Stimulated activated naive CD4-positive, alpha-beta T cell (primary cell): ENCODE measurements at places on chromosomes 7 and 10.

DNA sequence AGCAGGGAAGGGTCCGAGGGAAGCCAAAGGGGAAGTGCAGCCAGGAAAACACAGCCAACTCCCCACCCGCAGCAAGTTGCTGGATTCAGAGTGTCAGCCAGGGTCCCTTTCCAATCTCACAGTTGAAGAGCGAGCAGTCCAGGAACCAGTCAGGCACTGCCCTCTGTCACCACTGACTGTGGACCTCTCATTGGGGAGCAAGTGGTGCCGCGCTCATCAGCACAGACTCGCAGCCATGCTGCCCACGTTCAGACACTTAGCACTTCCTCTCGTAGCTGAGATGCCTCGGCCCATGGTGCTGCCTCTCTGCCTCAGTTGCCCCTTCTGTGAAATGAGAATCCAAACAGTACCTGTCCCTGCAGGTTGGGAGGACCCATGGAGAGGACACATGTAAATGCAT is 123.6 kb upstream of the CHST15 start:
- no peak for DNase-seq

GRCh38 chr10:11168423-11169090 is 150.9 kb downstream of the CELF2 start:
- DNase-seq = no peak

DNA sequence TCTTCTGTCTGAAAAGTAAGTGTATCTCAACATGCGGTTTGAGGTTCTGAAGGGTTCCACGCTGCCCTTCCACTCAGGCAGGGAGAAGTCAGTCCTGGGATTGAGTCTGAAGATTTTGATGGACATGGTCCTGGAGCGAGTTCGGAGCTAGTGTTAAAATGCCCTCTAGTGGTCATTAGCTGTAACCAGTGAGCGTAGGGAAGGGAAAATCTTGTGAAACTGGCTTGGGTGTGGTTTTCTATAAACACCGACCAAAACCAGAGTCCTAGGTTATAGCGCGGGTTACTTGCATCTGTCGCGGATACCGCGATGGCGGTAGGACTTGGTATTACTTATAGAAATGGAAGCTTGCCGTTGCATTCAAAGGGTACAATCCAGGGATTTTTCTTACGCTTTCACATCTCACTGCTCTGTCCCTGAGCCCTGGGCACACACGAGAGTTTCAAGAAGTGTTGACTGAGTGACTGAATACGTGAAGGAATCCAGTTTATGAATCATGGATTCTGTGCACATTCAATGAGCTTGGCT is 348.2 kb upstream of the C7orf33 start:
- no peak for DNase-seq

DNA sequence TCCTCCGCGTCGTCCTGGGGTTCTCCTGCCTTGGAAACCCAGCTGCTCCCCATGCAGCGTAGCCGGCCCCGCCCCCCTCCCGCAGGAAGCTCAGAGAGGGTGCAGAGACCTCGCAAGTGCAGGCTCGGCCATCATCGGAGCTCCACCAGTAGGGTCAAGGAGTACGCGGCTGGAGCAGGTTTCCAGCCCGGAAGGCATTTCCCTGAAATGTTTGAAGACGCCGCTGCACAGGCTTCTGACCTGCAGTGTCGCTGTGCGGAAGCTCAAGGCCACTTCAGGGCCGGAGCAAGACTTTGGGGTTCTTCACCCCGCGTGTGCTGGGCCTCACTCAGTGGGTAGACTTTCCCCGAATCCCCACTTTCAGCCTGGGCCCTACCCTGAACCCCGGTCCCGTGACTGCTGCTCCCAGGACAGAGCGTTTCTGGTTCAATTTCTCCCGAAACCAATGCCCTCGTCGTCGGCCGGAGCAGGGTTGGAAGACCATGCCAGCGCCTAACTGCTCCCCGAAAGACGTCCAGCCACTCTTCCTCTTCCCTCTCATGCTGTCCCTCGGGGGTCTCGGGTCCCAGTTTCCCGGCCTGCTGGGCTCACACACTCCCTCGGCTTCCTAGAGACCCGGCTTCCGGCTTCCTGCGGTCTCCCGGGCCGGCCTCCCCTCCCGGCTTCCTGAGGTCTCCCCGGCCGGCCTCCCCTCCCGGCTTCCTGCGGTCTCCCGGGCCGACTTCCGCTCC is 52.1 kb downstream of the INSIG1 start:
- no peak for DNase-seq

DNA sequence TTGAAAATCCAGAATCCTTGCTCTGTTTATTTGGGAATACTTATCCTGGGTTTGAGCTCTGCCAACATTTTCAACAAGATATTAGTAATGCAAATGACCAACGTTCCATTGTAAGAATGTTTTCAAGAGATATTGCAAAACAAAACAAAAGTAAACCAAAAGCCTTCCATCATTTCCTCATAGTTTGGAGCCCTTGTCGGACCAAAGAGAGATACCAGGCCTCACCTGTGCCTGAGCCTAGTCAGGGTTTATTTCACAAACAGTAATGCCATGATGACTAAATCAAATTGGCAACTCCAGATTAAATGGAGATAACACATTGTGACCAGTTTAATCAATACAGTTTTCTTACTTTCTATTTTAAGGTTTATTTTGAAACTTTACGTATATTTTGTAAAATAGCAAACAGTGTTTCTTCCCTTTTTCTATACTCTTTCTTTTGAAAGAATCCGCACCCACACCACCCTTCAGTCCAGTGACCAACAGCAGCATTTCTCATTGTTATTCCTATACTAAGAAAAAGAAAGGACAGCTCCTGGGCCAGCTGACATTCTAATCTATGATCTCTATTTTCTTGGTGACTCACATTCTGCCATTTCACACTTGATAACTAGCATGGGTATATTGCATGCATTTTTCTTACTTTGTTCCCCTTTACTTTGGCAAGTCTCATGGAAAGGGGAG is 168.5 kb upstream of the MEOX2 start:
- no peak for DNase-seq

DNA sequence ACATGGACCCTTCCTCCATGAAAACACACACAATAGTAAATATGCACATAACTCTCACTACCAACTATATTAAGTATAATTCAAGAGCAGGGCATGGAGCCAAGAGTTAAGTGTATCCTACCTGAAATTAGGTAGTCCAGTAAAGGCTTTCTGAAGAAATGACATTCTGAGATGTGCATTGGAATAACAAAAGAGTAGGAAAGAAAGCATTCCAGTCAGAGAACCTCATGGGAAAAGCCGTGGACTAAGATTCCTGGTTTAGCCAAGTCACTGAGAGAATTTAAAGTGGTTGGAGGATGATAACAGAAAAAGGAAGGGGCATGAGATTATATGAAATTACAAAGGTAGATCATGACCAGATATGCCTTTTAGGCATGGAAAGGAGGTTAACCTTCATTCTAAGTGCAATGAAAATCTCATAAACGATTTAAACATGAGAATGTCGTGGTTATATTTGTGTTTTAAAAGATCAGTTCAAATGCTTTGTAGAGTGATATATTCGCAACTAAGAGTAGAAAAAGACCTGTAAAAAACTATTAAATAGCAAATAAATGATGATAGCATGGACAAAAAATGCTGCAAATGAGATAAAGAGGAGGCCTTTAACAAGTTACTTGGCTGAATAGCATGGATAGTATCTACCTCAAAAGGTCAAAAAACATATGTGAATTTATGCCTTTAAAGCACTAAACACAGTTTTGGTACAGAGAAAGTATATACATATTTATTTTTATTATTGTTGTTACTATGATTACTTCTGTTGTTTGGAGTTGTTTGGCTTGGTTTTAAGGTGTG is 767.4 kb upstream of the GHITM start:
- DNase-seq = no peak

DNA sequence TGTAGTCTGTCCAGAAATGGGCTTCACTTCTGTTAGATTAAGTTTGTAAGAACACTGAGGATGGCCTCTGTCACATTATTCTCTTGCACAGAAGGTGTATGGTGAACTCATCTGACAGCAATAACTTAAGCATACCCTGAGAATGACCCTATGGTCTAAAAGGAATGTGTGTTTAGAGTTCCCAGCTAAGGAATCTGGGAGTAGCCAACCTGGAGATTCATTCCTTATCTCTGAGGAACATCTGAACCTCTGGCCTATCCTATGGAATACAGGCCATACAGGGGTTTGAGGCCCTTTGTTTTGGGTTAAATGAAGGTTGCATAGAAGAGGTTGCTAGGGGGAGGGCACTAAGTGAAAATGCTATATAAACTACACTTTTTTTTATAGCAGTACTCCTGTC is 41.4 kb downstream of the LAMB4 start:
- DNase-seq = no peak

DNA sequence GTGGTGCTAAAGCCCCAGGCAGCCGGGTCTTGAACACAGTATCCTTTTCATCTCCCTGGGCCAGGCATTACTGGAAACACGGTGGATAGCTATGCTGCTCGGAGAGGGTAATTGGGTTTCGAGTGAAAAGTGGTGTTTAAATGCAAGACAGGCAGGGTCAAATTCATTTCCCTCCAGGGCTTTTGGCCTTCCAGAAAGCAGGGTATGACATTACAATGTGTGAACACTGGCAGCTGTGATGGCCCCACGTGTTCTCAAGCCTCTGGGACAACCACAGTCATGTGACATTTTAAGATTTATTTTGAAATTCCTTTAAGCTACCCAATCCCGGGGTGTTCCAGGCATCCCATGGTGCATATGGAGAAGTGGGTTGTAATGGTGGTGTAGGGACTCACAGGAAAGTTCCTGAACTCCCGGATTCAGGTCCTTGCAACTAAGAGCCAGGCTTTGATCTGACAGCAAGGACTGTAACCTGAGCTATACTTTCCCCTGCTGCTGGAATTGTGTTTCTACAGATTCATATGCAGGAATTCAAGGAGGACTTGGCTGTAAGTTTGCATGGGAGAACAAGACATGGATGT is 46.8 kb downstream of the INSYN2A start:
- DNase-seq = no peak

DNA sequence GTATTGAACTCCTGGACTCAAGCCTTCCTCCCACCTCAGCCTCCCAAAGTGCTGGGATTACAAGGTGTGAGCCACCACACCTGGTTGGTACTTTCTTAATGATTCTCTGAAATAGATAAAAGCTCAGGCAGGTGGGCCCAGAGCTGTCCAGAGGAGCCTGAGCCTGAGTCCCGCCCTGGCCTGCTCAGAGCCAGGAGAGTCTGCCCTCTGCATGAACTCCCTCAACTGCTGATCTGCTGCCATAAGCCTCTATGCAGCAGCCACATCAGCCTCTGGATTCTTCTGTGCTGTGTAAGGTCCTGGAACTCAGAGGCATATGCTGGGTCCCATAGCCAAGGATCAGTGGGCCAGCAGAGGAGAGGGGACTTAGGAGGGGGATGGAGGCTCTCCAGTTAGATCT is 23.1 kb upstream of the DDIT4 start:
- DNase-seq = no peak

GRCh38 chr7:127628445-127628844 is 10.5 kb upstream of the PAX4 start:
- no peak for DNase-seq

DNA sequence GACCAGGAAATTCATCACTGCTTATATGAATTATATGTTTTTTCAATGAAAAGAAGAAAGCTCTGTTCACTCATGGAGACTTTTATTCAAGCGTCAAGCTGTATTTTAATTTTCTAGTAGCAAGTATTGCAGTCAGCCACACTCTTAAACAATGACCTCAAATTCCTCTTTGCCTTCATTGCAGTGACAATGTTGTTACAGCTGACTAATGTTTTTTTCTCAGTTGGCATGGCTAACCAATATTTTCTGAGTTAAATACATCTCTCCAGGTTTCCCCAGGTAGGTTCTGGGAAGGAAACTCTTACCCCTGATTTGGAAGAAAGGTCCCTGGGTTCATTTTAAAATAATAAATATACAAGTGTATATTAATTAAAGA is 241.5 kb downstream of the WDR11 start:
- no peak for DNase-seq

DNA sequence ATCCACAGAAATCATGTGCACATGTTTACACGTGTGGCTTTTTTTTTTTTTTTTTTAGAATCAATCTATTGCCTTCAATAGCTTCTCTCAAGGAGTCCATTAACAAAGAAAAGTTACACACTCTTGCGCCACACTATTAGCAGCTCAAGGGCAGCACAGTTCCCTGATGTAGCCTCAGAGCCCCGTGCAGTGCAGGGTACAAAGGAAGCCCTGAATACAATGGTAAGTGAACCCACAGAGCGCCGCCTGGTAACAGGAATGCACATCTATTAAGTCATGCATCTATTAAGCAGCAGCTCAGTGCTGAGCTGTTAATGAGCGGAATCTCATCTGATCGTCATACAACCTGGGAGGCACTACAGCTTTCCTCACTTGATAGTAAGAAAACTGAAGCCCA is 113.7 kb upstream of the PDLIM1 start:
- no peak for DNase-seq

- peak; percentile 6 for DNase-seq
These were observed 201.7 kb upstream of the PRSS58 start for GRCh38 chr7:142459551-142459963.

GRCh38 chr7:151925446-151926335 is 30.6 kb upstream of the GALNTL5 start:
- DNase-seq = no peak

GRCh38 chr10:133104963-133105640 is 17.4 kb downstream of the ADGRA1 start:
- no peak for DNase-seq

- DNase-seq = no peak
These were observed 537.7 kb downstream of the GRM8 start for GRCh38 chr7:126715076-126715475.

DNA sequence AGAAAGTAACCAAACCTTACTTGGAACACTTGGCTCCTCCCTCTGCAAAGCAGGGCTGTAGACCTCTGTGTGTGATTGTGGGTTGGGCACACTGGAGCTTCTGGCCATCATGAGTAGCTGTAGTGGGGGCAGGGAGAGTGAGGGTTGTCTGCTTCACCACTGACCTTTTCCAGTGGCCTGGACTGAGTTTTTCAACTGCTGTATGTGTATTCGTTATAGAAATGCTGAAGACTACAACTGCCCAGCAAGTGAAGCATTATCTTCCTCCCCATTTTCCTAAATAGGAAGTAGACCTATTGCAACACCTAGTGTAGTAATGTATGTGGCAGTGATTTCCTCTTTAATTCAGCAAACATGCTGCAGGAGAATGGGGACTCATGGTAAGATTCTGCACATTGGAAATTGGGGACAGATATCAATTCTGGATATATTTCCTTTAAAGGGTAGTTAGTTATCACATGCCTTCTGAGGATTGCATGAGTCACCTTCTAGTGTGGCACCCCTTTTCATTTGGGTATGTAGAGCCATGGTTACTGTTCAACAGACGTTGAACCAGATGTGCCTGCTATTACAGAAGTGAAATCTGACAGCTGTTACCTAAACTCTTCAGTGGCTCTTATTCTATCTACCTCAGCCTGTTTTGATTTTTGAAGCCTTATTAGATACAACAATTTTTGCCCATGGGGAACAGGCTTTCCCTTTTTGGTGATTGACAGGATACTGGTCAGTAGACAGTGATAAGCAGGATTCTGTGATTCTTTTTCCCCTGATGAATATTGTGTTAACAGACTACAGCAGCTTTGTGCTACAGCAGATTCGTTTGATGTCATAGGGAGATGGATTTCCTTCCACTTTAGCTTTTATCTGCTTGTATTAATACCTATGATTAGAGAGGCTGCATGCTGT is 130.9 kb downstream of the SND1 start:
- no peak for DNase-seq
